ENCODE measurements at places on chromosomes 2 and 18. TPM values are rescaled to one million over a fixed set of nuclear protein-coding genes. Genes with fewer than 3 reads are reported as not detected.

- DNase-seq = peak; percentile 87
These were observed 446.6 kb downstream of the IRS1 start for GRCh38 chr2:226352941-226353560.

DNA sequence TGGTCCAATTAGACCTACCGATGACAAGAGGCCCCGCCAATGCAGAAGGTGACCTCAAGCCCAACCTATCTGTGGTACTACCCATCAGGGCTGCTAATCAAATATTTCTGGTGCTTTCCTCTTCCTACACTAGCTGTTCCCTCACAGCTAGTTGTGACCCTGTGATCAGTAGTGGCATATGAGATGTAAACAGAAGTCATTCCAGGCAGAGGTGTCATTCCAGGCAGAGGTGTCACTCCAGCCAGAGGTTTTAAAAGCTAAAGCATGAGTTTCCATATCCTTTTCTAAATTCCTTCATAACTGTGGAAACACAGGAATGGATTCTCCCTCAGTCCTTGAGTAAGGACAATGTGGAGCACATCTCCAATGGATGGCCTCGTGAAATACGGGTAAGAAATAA is 110.9 kb upstream of the DNAJC10 start:
- no peak for DNase-seq

GRCh38 chr2:162768656-162769055 is 69.9 kb downstream of the KCNH7 start:
- peak; percentile 1 for DNase-seq

The CXCR1 gene
- total RNA-seq = not detected

The HOXD10 gene
- not detected for total RNA-seq

The RAB11FIP5 gene
- 111 TPM for total RNA-seq
